Prostate gland (tissue), 2 donors: ENCODE measurements at places on chromosomes 5 and 9.

DNA sequence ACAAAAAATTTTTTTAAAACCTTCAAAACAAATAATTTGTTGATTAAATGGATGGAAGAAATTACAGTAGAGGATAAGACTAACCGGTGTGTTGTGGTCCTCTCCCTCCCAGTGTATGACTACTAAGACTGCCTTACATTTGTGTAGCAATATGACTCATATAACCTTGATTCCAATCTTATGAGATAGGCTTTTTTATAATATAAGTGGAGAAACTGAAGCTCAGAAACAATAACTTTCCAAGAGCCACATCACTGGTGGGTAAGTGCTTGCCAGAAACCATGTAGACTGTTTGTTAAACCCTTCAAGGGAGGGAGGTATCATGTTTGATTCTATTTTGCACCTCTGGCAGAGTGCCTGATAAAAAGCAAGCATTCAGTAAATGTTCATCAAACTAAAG, 47.5 kb downstream of the NLN start:
- H3K4me1 ChIP-seq: no peaks in the 10 kb centered on the region
- no peaks in the 10 kb centered on the region for H3K36me3 ChIP-seq
- no peaks in the 10 kb centered on the region for H3K27me3 ChIP-seq
- no peak overlapping the region for H3K27ac ChIP-seq

DNA sequence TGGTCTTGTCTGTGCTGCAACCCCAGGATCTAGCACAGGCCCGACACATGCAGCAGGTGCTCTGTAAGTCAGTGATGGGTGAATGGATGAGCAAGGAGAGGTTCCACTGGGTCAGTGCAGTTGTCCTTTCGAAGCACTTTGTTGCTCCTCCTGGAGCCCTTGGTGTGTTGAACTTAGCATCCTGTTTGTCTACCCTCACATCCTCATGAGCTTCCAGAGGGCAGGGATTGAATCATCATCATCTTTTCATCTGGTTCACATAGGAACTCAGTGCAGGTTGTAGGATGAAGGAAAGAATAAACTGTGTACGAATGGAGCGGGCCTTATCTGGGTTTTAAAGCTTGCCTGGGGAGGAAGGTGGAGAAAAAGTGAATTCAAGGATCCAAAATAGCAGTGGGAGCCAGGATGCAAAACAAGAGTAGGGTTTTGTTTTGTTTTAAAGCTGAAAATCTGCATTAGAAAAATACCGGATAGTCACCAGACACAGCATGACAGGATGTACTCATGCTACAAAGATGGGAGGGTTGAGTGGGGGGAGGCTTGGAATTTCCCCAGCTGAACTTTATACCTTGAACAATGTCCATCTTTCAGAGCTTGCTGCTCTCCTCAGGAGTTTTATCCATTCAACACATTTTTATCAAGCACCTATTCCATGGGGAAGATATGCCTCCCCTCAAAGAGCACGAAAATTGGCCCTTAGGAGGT, 55.8 kb downstream of the PTTG1 start:
- no peak overlapping the region for H3K4me3 ChIP-seq
- DNase-seq: no peak
- no peaks in the 10 kb centered on the region for H3K27me3 ChIP-seq
- H3K4me1 ChIP-seq: no peaks in the 10 kb centered on the region

DNA sequence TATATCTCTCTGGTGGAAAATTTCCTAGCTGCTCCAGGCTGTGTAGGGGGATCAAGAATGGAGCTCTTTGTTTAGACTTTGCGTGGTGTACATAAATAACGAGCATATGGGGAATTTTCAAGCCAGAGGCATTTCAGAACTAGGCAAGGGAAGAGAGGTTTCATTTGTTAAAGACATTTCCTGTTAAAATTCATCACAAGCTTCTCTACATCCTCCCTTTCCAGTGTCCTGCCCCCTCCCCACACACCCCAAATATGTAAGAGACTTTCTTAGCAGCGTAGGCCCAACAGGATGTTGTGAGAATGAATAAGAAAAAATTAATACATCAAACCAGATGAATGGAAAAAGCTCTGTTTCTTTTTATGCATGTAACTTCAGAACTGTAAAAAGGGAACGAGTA, 150.3 kb downstream of the GPBP1 start:
- H3K27me3 ChIP-seq: no peaks in the 10 kb centered on the region
- no peak for DNase-seq
- no peaks in the 10 kb centered on the region for H3K4me1 ChIP-seq
- no peak overlapping the region for H3K27ac ChIP-seq
- H3K36me3 ChIP-seq: no peaks in the 10 kb centered on the region

- H3K4me1 ChIP-seq: no peaks in the 10 kb centered on the region
- H3K36me3 ChIP-seq: no peaks in the 10 kb centered on the region
- H3K27ac ChIP-seq: no peak overlapping the region
- no peaks in the 10 kb centered on the region for H3K27me3 ChIP-seq
- no peak for DNase-seq
Observed at GRCh38 chr5:159901772-159902171, 14.5 kb upstream of the ADRA1B start.

DNA sequence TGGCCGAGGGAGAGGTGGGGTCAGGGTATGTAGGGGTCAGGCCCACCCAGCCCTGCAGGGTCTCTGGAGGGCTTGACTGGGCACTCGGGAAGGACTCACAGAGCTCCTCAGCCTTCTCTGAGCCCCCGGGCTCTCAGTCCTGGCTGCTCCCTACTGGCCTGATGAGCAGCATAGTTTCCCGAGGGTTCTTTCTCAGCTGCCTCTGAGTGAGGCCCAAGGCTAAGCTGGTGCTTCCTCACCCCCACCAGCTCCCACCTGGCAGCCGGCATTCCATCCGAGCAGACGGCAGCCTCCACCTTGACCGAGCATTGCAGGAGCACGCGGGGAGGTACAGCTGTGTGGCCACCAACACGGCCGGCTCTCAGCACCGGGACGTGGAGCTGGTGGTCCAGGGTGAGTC, 56.0 kb downstream of the HMCN2 start:
- H3K36me3 ChIP-seq: no peaks in the 10 kb centered on the region
- no peak for DNase-seq
- peaks cover 2% of the 10 kb centered on the region for H3K27me3 ChIP-seq
- no peak overlapping the region for H3K27ac ChIP-seq
- H3K4me1 ChIP-seq: no peaks in the 10 kb centered on the region

DNA sequence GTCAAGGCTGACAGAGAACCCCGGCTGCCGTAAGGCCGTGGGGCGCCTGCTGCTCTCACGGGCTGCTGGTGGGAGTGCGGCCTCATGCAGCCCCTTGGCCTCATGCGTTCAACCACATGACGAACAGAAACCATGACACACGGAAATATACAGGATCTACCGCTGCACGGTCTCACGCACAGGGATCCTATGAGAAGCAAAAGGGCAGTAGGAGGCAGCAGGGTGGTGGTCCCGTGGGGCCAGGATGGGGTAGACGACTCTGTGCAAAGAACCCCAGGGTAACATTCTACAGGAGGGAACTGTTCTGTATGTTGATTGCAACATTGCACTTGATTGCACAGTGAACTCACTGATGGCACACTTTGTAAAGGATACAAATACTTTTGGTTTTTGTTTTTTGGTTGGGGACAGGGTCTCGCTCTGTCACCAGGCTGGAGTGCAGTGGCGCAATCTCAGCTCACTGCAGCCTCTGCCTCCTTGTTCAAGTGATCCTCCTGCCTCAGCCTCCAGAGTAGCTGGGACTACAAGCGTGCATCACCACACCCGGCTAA, 51.6 kb downstream of the NACC2 start:
- no peak overlapping the region for H3K27ac ChIP-seq
- H3K27me3 ChIP-seq: no peaks in the 10 kb centered on the region
- H3K36me3 ChIP-seq: no peaks in the 10 kb centered on the region
- no peaks in the 10 kb centered on the region for H3K4me1 ChIP-seq
- no peak for DNase-seq

GRCh38 chr9:129038109-129038852, 1.9 kb downstream of the MIGA2 start:
- H3K4me1 ChIP-seq: peaks cover 11% of the 10 kb centered on the region
- H3K4me3 ChIP-seq: peak overlapping the region; percentile 96
- H3K27me3 ChIP-seq: no peaks in the 10 kb centered on the region
- H3K36me3 ChIP-seq: peaks cover 10% of the 10 kb centered on the region
- no peak for DNase-seq

- DNase-seq: no peak
- H3K27me3 ChIP-seq: no peaks in the 10 kb centered on the region
- no peak overlapping the region for H3K4me3 ChIP-seq
- no peaks in the 10 kb centered on the region for H3K36me3 ChIP-seq
- peaks cover 10% of the 10 kb centered on the region for H3K4me1 ChIP-seq
Observed at GRCh38 chr9:136688274-136689107, 1.2 kb upstream of the AGPAT2 start.

- no peak overlapping the region for H3K27ac ChIP-seq
- H3K4me1 ChIP-seq: no peaks in the 10 kb centered on the region
- H3K27me3 ChIP-seq: peaks cover 4% of the 10 kb centered on the region
- no peak overlapping the region for H3K4me3 ChIP-seq
Observed at GRCh38 chr5:77563475-77563874, 71.4 kb upstream of the WDR41 start.

DNA sequence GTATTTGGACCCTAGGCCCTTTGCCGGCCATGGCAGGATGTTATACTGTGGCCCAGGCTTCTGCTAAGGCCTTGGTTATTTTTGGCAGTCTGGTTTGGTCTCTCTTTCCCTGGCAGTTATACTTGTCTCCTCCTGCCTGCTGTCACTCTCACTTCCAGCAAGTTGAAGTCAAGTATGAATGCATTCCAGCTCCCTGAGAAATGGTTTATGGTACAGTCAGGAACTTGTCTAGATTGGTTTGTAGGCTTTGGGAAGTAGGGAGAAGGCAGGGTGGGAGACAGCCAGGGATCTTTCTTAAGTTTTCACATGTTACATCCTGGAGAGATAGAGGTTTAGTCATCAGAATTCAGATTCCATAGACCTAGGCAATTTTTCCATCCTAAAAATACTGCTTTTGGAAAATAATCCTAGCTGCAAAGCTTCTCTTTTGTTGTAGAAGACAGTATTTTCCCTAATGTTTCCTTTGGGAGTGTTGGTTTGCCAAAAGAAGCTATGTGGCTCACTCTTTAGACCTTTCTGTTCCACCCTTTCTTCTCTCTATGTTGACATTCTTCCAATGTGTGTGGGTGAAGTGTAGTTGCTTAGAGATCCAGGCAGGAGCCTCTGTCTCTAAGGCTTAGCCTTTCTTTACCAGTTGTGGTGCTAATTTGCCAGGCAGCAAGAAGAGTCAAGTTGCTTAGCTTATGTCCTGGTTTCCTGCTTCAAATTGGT, 2.5 kb upstream of the KDM3B start:
- H3K27me3 ChIP-seq: no peaks in the 10 kb centered on the region
- no peak overlapping the region for H3K27ac ChIP-seq
- peaks cover 9% of the 10 kb centered on the region for H3K4me1 ChIP-seq

DNA sequence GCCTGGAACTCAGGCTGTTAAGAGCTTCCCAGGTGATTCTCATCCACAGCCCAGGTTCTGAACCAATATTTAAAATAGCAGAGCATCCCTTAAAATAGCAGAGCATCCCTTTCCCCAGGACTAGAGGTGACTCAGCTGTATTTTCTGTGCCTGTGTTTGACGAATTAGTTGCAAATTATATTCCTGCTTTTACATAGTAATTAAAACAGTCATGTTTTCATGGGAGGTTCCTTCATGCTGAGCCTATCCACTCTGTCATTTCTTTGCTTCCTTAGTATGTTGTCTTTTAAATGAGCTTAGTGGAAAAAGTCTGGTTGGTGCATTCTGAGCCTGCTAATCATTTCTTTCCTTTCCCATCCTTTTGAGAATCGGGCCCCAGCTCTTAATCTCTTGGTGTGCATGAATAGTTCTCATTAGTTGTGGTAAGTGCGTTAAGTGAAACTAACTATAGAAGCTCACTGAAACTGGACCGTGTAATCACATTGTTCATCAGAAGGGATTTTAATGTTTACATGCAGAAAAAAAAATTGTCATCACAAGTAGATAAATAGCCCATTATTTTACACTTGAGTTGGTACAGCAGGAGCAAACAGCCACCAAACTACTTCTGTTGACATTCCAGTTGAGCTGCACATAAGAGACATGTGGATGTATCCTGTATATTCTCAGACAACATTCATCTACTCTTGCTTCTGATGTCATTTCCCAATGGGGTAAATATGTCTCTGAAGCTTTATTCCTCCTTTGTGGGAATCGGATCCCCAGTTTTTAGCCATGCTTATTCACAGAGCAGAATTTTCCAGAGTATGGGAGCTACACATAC, 596.9 kb upstream of the WWC1 start:
- no peak for DNase-seq
- H3K36me3 ChIP-seq: no peaks in the 10 kb centered on the region
- H3K27ac ChIP-seq: no peak overlapping the region
- no peak overlapping the region for H3K4me3 ChIP-seq

GRCh38 chr5:34015120-34015822, 7.4 kb upstream of the AMACR start:
- no peak overlapping the region for H3K27ac ChIP-seq
- no peak for DNase-seq
- no peaks in the 10 kb centered on the region for H3K27me3 ChIP-seq
- H3K4me3 ChIP-seq: no peak overlapping the region

- no peaks in the 10 kb centered on the region for H3K36me3 ChIP-seq
- no peak overlapping the region for H3K27ac ChIP-seq
- H3K27me3 ChIP-seq: no peaks in the 10 kb centered on the region
- H3K4me3 ChIP-seq: no peak overlapping the region
- DNase-seq: no peak
Observed at GRCh38 chr5:92215116-92215515, 832.0 kb upstream of the ARRDC3 start.

- H3K4me1 ChIP-seq: peaks cover 4% of the 10 kb centered on the region
- H3K4me3 ChIP-seq: no peak overlapping the region
Observed at GRCh38 chr5:36153726-36154125, 1.8 kb downstream of the SKP2 start.

- H3K4me3 ChIP-seq: no peak overlapping the region
- H3K27ac ChIP-seq: no peak overlapping the region
- no peaks in the 10 kb centered on the region for H3K36me3 ChIP-seq
- DNase-seq: no peak
- H3K27me3 ChIP-seq: no peaks in the 10 kb centered on the region
- H3K4me1 ChIP-seq: no peaks in the 10 kb centered on the region
Observed at GRCh38 chr9:107226421-107226820, 56.7 kb upstream of the RAD23B start.

DNA sequence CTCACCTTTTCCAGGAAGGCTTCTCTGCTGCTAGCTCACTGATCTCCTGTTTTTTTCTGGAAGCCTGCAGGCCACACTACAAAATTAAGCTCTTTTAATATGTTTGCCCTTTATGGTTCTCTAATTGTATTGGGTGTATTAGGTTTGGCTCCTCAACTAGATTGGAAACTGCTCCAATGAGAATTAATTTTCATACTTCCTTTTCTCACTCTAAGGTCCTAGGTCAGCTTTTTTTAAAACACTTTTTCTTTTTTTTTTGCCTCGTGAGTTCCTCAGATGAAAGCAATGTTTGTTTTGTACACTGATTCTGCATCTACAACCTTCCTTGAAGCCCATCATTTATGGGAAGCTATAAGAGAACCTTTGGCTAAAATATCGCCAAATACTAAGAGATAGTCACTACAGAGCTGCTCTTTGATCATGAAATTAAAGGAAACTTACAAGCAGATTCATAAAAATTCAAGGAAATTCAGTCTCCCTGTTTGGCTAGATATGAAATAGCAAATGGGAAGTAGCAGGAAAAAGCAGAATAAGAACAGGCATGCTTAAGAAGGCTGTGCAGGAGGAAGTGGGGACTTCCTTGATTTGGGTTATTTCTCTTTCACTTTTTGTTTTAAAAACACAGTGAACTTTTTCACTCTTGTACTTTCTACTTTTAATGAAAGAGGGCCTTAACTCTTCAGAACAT, 55.2 kb upstream of the FYB1 start:
- DNase-seq: no peak
- no peaks in the 10 kb centered on the region for H3K27me3 ChIP-seq
- no peak overlapping the region for H3K4me3 ChIP-seq
